IPS-NIHi11 (cell line): ENCODE measurements at places on chromosomes 1 and 21.

DNA sequence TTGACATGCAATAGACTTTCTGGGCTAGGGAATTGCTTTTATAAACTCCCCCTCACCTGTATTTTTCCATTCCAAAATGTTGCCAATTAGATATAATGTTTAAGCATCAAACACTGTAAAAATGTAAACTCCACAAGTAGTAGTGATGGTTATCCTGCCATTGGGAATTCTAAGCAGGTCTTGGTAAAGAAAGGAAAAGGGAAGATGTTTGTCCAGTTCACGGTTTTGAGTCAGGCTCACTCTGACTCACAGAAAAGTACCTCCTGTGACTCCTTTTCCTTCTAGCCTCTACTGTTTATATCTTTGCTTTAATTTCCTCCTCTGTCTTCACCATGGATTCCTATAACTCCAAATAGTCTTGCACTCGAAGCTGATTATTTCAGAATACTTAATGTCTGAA lies 19.0 kb upstream of the PTPN14 start:
- no peak for DNase-seq

GRCh38 chr1:116415699-116416533 lies 42.9 kb downstream of the ATP1A1 start:
- DNase-seq, result no peak

GRCh38 chr1:212518188-212519054 lies 85.7 kb downstream of the NENF start:
- peak; percentile 34 for DNase-seq

GRCh38 chr1:68188644-68189340 lies 43.5 kb downstream of the WLS start:
- DNase-seq, result no peak

DNA sequence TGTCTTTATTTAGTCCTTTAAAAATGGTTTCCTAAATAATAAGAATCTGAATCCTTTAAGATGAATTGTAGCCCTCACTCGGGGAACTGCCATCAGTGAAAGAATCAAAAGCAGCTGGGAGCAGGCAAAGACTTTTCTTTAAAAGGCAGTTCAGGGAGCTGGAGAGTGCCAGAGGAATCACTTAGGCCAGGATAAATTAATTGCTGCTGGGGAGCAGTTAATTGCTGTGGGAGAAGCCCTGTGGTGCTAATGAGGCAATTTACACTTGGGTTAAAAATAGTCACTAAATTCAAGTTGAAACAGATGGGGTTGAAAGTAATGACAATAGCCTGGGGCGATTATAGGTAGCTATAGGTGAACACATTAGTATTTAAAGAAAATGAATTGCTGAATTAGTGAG lies 38.7 kb upstream of the COL24A1 start:
- DNase-seq, result no peak

- no peak for DNase-seq
These were observed 62.1 kb downstream of the GLUL start for GRCh38 chr1:182329471-182329870.

GRCh38 chr1:155002464-155003226 lies at the start of gene ZBTB7B:
Gene ZBTB7B (plus strand): TSS chr1:155002802. CDS start chr1:155014661, 11,859 bp downstream.
- no peak for DNase-seq

GRCh38 chr1:28646040-28646439 lies 2.4 kb upstream of the RNU11 start:
- DNase-seq, result no peak

- no peak for DNase-seq
These were observed 123.4 kb upstream of the BMP8A start for GRCh38 chr1:39368045-39368444.

GRCh38 chr1:184637664-184638240 lies 116.9 kb downstream of the EDEM3 start:
- no peak for DNase-seq

DNA sequence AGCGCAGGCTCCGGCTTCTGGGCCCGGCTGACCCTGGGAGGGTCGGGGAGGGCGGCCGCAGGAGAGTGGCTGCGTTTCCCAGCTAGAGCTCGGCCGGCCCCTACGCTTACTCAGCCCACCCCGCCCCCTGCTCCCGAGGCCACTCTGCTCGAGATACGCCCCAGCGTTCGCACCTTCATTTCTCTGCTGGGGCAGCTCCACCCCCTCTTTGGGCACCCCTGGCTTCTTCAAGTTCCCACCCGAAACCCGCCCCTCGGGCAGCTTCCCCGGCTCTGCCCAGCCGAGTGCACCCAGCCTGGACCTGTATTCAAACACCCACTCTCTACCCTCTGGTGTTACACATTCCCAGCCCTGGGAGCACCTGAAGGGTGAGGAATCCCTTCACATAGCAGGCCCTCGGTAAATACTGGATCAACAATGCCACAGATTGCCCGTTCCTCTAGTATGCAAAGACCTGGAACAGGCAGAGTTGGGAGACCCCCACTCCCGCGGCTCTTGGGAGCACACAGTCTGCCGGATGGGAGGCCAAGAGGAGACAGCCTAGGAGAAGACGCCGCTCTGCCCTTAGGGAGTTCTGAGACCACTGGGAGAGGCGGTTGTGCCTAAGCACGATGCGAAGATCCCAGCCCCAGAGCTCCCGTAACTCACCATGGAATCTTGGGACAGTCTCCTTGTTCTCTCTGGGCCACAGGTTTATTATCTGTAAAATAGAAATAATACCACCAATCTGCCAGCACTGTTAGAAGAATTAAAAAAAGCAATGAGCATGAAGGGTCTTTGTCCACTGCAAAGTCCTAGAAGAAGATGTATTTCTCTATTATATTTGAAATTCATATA lies 566 bp upstream of the PAQR7 start:
- DNase-seq, result peak; percentile 71

GRCh38 chr1:22863766-22864165 lies 108.9 kb downstream of the LACTBL1 start:
- DNase-seq, result no peak

DNA sequence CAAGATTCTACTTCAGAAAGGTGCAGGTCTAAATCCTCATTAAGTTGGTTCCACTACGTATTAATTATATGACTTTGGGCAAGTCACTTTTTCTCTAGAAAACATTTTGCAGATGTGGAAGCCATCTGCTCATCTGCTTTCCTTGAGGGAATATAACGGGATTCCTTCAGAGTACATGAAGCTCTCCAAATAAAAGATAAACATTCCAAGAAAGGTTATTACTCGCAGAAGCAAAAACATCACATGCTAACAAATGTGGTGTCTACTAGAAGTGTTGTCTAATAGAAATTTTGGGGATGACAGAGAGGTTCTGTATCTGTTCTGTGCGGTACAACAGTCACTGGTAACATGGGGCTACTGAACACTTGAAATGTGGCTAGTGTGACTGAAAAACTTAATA lies 60.2 kb downstream of the NIBAN1 start:
- no peak for DNase-seq

DNA sequence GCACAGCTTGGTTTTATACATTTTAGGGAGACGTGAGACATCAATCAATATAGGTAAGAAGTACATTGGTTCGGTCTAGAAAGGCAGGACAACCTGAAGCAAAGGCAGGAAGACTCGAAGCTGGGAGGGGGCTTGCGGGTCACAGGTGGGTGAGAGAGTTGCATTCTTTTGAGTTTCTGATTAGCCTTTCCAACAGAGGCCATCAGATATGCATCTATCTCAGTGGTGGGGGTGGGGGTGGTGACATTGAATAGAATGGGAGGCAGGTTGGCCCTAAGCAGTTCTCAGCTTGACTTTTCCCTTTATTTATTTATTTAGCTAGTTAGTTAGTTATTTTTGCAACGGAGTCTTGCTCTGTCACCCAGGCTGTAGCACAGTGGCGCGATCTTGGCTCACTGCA lies 85.6 kb downstream of the WDR4 start:
- no peak for DNase-seq

DNA sequence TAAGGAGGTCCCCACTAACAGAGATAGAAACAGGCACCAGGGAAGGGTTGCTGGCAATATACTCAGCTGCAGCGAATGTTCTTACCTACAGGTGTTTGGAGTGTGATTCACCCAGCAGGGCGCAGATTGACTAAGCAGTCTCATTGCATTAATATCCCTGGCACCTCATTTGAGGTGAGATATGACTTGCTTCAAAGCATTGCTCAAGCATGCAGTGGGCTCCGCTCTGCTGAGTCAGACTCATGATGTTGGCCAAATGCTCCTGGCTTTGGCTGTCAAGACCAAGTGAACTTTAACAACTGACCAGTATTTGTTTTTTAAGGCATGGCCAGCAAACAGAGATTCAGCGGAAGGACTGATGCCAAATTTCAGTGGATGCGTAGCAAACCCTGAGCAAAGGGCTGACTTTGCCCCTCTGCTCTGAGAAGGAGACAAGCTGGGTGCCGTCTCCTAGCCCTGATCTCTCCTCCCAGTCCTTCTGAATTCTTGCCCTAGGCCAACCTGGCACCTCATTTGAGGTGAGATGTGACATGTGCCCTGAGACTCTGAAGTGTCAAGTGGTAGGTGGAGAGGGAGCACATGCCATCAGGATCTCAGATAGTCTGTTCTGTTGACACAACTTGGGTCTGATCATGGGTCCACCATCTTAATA lies 187.1 kb upstream of the COA6 start:
- DNase-seq, result no peak
